Vein endothelial cell (primary cell): ENCODE measurements at places on chromosomes 3 and 15. TPM values are rescaled to one million over a fixed set of nuclear protein-coding genes. Genes with fewer than 3 reads are reported as not detected.

Gene SLC28A1
- total RNA-seq = not detected in 2 replicates

Gene LRTM1
- total RNA-seq = not detected in 2 replicates

Gene CCDC54
- total RNA-seq = not detected in 2 replicates

Gene CEP70
- total RNA-seq = 14.9 and 18.3 TPM in 2 replicates

Gene ASB14
- not detected in 2 replicates for total RNA-seq
